Breast epithelium (tissue), 4 donors: ENCODE measurements at places on chromosomes 11 and 22. TPM values are rescaled to one million over a fixed set of nuclear protein-coding genes. Genes with fewer than 3 reads are reported as not detected.

PACSIN3 gene
- total RNA-seq = 9.9 TPM

MPZL2 gene
- 4.6 TPM for total RNA-seq

LRRC74B gene
- not detected for total RNA-seq

INPP5J gene
- 15.2 TPM for total RNA-seq

GPR83 gene
- total RNA-seq = 3.3 TPM

RTCB gene
- total RNA-seq = 84.6 TPM

USH1C gene
- 0.66 TPM for total RNA-seq

VEGFB gene
- total RNA-seq = 223 TPM

TSSK2 gene
- total RNA-seq = not detected

SCGB1C1 gene
- not detected for total RNA-seq

APOBEC3F gene
- 1.9 TPM for total RNA-seq

HBG1 gene
- not detected for total RNA-seq

GRAMD1B gene
- 2.0 TPM for total RNA-seq

EIF3M gene
- 398 TPM for total RNA-seq

OR5B21 gene
- not detected for total RNA-seq

OR1S2 gene
- not detected for total RNA-seq

PRODH gene
- 4.6 TPM for total RNA-seq

HTR3B gene
- total RNA-seq = not detected

ASRGL1 gene
- 6.7 TPM for total RNA-seq

IL17REL gene
- not detected for total RNA-seq

SCGB1A1 gene
- not detected for total RNA-seq

OR56A1 gene
- total RNA-seq = not detected

TMEM191C gene
- not detected for total RNA-seq

RIBC2 gene
- total RNA-seq = 0.48 TPM

MICALL1 gene
- total RNA-seq = 8.6 TPM

EML3 gene
- total RNA-seq = 58.7 TPM

SGSM1 gene
- total RNA-seq = 2.9 TPM

RIMBP3B gene
- total RNA-seq = not detected

INS gene
- not detected for total RNA-seq

OPCML gene
- not detected for total RNA-seq

MOV10L1 gene
- total RNA-seq = 0.16 TPM

PARVG gene
- total RNA-seq = 10.2 TPM

FRMD8 gene
- 22.9 TPM for total RNA-seq
